ENCODE measurements at places on chromosomes 5 and 9.

DNA sequence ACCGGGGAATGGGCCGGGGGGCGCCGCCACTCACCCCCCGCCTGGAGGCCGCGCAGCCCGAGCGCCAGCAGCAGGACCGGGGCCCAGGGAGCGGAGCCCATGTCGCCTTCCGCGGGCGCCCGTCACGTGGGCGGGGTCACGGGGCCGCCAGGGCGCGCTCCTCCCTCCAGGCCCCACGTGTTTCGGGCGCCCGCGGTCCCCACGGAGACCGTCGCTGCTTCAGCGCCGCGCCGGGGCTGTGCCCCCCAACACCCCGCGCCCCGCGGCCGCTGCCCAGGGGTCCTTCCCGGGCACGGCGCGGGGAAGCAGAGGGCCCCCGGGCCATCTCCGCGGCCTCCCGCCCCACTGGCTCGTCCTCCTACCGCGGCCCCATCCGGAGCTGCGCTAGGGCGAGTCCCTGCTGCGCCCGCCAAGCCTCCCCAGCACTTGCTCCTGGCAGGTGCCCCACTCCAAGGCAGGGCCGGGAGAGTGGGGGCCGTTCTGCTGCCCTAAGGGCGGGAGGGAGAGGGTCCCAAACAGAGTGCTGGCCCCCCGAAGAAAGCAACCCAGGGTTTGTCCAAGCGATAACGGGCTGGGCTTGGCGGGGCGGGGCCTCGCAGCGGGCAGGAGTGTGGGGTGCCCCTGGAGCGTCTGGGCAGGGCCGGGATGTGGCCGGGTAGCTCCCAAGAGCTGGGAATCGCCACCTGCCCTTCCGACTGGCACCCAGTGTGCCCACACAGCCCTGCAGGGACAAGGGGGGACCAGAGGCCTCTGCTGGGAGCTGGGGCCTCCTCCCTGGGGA is at the start of gene DPP7:
TSS of gene DPP7 (minus strand) at position 121 of the 781 bp plus-strand sequence. CDS start at position 101, 20 bp downstream.
- DNase-seq = peak; percentile 73

DNA sequence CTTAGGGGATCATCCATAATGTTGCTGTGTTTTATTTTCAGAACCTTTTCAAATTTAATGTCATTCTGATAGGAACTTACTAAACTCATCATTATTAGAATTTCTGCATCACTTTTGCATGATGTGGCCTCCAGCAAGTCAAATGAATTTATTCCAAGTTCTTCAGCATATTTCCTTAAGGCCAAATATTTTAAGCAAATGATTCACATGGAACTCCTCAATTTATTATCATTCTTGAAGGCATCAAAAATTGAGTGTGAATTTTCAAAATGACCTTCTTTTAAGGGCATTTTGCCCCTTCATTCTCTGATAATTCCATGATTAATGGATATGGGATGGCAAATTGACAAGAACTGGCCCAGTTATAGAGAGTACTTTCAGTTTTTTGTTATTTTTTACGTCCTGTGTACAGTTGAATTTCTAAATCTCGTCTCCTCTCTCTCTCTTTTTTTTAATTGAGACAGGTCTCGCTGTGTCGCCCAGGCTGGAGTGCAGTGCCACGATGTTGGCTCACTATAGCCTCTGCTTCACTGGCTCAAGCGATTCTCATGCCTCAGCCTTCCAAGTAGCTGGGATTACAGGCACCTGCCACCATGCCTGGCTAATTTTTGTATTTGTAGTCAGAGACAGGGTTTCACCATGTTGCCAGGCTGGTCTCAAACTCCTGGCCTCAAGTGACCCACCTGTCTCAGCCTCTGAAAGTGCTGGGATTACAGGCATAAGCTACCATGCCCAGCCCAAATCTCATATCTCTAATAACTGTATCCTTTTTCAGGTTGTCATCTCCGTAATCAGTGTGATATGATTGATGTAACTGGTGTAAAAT is 29.1 kb downstream of the GPR21 start:
- DNase-seq = no peak

GRCh38 chr9:33124751-33125381 is 42.3 kb downstream of the B4GALT1 start:
- no peak for DNase-seq

- DNase-seq = no peak
Observed at GRCh38 chr9:9846557-9846956, 766.2 kb downstream of the PTPRD start.

GRCh38 chr9:89410641-89411350 is 87.1 kb downstream of the SEMA4D start:
- no peak for DNase-seq

GRCh38 chr5:33408816-33409215 is 31.9 kb upstream of the TARS1 start:
- DNase-seq = no peak

- no peak for DNase-seq
Observed at GRCh38 chr5:118506217-118506852, 482.0 kb downstream of the DTWD2 start.

DNA sequence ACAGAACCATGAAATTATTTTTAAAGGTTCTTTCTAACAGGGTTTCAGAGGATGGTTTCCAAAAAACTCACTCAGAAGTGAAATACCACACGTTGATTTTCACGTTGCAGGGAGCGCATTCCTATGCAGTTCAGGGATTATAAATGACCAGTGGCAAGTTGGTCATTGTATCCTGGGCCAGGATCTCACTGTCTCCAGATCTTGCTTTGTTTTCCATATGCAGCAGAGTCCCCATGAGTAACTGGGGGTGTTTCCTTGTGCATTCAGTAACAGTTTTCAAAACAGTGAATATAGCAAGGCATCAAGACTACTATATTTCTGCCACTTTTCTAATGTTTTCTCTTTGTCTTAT is 1064.9 kb upstream of the DMAC1 start:
- no peak for DNase-seq

GRCh38 chr9:35814106-35814840 is 569 bp downstream of the HINT2 start:
- DNase-seq = peak; percentile 21

GRCh38 chr5:75558981-75559632 is 47.4 kb downstream of the POLK start:
- no peak for DNase-seq

DNA sequence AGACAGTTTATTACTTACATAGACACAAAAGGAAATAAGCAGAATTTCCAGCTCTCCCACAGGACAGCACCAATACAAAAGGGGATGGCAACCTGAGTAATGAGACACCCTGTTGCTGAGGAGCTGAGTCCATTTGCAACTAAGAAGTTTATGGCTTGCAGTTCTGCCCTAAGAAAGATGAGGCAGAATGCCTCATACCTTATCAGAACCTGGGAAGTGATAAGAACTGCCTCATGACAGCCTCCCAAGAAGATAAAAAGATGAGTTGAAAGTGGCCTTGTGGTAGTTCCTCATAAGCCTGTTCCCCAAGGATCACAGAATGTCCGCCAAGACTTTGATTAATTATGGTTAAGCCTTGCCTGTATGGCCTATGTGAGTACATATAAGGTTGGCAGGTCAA is 41.7 kb downstream of the ZMAT2 start:
- no peak for DNase-seq

- DNase-seq = no peak
Observed at GRCh38 chr5:181217111-181217802, 5.8 kb upstream of the TRIM41 start.

DNA sequence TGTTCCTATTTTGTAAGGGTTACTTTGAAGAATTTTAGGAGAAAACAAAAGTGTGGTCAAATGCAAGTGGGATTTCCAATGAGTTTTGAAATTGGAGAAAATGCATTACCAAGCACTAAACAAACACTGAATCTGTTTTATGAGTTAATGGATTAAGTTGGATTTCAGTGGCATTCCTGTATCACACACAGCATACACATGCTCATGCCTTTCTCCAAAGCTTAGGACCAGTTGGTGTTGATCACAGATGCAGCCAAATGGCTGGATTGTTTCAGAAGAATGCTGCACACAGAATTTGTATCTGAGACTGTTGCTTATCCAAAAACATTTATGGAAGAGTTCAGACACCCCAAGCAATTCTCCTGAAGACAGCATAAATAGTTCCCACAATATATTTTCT is 611.1 kb downstream of the ACTL7B start:
- DNase-seq = no peak

DNA sequence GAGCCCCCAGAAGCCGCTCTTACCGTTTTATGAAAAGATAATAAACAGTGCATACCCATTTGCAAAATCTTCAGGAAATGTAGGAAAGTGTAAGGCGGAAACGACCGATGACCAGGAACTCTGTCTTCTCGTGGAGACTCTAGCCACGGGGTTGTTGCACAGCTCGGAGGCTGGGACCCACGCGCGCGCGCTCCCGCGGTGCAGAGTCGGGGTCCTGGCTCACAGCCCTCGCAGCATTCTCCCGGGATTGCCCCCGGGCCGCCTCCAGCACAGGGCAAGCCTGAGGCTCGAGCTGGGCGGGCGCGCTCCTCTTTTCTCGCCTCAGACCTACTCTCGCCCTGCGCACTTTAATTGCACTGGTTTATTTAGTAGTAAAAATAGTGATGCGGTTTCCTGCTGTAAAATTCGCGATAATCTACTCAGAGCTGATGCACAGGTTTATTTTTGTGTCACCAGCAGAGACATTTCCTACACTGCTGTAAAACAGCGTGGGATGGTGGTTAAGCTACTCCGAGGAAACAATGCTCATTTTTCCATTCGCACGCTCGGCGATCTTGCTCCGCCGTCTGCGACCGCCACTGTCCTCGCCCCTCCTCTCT is 15.5 kb downstream of the TRIM7 start:
- DNase-seq = peak; percentile 48

DNA sequence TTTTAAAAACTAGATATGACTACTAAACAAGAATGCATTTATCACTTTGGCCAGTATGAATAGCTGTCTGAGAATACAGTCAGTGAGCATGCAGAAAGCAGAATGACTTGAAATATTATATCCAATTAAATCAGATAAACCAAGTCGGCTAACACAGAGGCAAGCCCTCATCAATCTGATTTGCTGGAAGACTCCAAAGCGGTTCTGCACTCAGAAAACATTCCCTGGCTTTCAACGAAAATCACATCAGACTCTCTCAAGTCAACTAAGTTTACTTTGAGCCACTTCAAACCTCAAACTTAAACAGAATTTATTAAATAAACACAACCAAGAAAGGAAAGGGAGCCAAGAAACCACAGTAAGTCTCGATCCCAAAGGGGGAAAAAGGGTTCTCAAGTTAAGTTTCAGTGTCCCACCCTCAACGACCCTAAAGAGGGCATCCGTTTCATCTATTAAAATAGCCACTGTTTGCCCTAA is 1.4 kb downstream of the MYO10 start:
- no peak for DNase-seq

GRCh38 chr5:157539503-157540022 is 36.0 kb downstream of the ADAM19 start:
- no peak for DNase-seq

DNA sequence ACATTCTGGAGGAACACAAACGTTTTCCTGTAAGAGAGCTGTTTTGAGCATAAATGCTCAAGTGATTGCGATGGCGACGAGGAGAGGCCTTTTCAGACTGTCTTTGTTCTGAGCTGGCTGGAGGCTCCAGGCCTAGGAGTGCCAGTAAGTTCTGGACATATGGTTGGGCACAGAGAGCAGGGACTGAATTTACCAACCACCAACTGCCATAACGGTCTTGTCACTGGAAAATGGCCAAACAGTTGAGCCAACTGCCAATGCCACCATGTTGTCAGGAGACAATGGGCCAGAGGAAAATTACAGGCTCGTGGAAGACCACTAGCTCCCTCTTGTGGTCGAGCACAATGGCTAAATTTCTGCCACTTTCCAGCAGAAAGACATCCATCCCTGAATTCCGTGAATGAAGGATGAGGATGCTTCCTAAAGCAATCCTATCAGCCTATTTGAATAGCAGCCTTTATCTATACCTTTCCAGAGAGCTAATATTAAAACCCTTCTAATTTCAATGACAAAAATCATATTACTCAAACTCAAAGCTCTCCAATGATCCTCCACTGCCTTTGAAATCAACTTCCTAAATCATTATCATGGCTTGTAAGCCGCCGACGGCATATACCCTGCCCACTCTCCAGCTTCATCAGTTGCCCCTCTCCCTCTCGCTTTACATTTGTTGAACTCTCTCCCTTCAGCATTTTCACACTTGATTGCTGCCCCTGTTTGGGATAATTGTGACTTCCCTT is 66.9 kb upstream of the GLIS3 start:
- no peak for DNase-seq

- no peak for DNase-seq
Observed at GRCh38 chr5:91142819-91143218, 240.3 kb downstream of the ARRDC3 start.

DNA sequence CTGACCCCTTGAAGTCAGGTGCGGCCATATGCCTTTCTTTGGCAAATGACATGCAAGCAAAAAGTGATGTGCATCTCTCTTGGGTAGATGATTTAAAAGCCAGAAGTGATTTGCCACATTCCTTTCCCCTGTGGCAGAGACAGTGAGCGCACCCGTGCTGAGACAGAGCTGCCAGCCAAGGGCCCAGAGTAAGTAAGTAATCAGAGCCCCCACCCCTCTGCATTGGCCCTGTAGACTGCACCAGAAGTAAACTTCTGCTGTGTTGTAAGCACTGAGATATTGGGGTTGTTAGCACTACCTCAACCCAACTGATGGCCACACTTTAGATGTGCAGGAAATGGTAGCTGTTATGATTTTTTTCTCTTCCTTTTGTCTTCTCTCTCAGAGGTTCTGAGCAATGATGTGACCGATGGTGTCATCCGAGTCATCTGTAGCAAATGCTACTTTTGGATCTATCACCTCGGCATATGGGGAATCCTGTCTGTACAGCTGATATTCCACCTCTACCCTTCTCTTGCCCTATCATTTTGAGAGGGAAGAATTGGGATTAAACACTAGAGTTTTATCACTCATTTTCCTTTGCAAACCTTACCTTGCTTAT is 58.0 kb downstream of the DOCK2 start:
- no peak for DNase-seq

- DNase-seq = no peak
Observed at GRCh38 chr5:131735393-131735792, 61.4 kb downstream of the FNIP1 start.

DNA sequence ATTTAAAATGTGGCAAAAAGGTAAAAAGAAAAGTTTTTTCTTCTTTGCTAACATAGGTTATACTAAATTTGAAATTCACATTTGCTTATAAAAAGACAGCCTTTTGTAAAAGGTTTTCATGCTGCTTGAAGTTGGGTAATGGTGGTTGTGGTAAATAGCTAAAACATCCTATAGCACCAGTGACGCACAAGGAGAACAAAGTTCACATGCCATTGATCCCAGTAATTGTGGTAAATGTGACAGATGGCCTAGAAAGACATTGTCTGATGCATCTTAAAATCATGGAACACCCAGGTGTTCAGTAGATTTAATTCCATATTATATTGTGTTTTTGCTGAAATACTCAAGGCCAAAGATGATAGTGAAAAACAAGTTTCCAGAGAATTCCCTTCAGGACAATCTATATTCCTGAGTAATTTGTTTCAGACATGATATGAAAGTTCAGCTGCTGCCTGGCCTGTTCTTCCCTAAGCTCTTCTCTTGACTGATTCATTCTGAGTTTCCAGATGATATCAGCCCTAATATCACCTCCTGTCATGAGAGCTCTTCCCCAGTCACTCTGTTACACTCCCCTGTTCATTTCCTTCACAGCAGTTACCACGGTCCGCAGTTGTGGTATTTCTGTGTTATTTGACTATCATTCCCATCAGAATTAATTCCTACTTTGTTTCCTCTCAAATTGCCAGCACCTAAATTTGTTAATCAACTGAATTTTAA is 4.6 kb upstream of the FBXL17 start:
- no peak for DNase-seq

Data from stimulated activated CD8-positive, alpha-beta memory T cell treated with anti-CD3 and anti-CD28 coated beads, Interleukin-4, amount 100 ng/mL, for 24 hours (primary cell).